Natural killer cell treated with Interleukin-12 subunit alpha and Interleukin-12 subunit beta and Interleukin-15 and Interleukin-18, amount 100 ng/mL, for 72 hours (primary cell): ENCODE measurements at places on chromosomes 5 and 9. TPM values are rescaled to one million over a fixed set of nuclear protein-coding genes. Genes with fewer than 3 reads are reported as not detected.

The FGF1 gene
- not detected for total RNA-seq

The CA9 gene
- total RNA-seq = not detected

The SH3RF2 gene
- total RNA-seq = 0.50 TPM

The ZNF462 gene
- total RNA-seq = 0.31 TPM

The ZBED3 gene
- 0.12 TPM for total RNA-seq

The CRB2 gene
- not detected for total RNA-seq

The CENPK gene
- 44.5 TPM for total RNA-seq

The TLX3 gene
- not detected for total RNA-seq

The CCDC192 gene
- not detected for total RNA-seq

The SLC4A9 gene
- not detected for total RNA-seq

The CCNB1 gene
- 114 TPM for total RNA-seq

The PCDHB16 gene
- not detected for total RNA-seq

The CDH12 gene
- total RNA-seq = not detected

The ANKRD18A gene
- 2.7 TPM for total RNA-seq

The TMC1 gene
- total RNA-seq = not detected

The SAPCD2 gene
- 9.5 TPM for total RNA-seq

The FGF18 gene
- total RNA-seq = 0.28 TPM

The SPARC gene
- total RNA-seq = not detected

The PCDHB6 gene
- total RNA-seq = not detected

The C9orf153 gene
- 0.43 TPM for total RNA-seq

The MYMK gene
- not detected for total RNA-seq

The ADAMTSL1 gene
- not detected for total RNA-seq

The NUTM2F gene
- not detected for total RNA-seq

The MRPS2 gene
- total RNA-seq = 78.3 TPM

The ABO gene
- 0.69 TPM for total RNA-seq

The NTRK2 gene
- total RNA-seq = 2.4 TPM

The CENPH gene
- total RNA-seq = 17.1 TPM

The CDX1 gene
- not detected for total RNA-seq

The STKLD1 gene
- total RNA-seq = not detected

The SOWAHA gene
- total RNA-seq = not detected

The CXCL14 gene
- not detected for total RNA-seq

The IER5L gene
- 0.64 TPM for total RNA-seq

The ROR2 gene
- not detected for total RNA-seq

The C9orf43 gene
- total RNA-seq = 1.1 TPM

The SV2C gene
- not detected for total RNA-seq

The RANBP17 gene
- 8.3 TPM for total RNA-seq

The TTC16 gene
- total RNA-seq = 3.8 TPM

The ORM2 gene
- total RNA-seq = not detected

The ZNF366 gene
- total RNA-seq = not detected

The PIP5K1B gene
- total RNA-seq = 0.73 TPM
